ENCODE measurements at places on chromosomes 2 and 18.

- DNase-seq = no peak
Measured at GRCh38 chr2:27960237-27960912, 69.8 kb downstream of the BABAM2 start.

DNA sequence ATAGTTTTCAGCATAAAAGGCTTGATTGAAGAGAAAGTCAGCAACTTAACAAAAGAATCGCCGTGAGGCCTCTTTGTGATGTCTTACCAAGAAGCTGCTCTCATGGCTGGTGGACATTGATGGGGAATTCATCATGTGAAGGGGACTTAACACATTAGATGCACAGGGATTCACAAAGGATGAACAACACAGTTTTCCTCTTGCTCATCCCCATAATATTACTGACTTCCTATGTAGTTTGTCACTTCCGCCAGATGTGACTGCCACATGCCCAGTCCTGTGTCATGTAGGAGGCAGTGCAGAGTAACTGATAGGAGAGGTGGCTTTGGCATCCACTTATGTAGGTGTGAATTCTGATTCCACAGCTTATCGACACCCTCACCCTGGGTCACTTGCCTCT is 232.6 kb upstream of the LYPD1 start:
- no peak for DNase-seq

- no peak for DNase-seq
Measured at GRCh38 chr2:233356546-233357308, 2.4 kb downstream of the DGKD start.

- DNase-seq = no peak
Measured at GRCh38 chr2:196290136-196290535, 118.8 kb upstream of the STK17B start.

- DNase-seq = no peak
Measured at GRCh38 chr2:121961761-121962160, 206.3 kb downstream of the TSN start.

Data from effector CD4-positive, alpha-beta T cell (primary cell).